SJCRH30 (cell line): ENCODE measurements at places on chromosomes 11 and 22. TPM values are rescaled to one million over a fixed set of nuclear protein-coding genes. Genes with fewer than 3 reads are reported as not detected.

GRCh38 chr11:42545954-42546353 is 765.8 kb upstream of the API5 start:
- DNase-seq = no peak

DNA sequence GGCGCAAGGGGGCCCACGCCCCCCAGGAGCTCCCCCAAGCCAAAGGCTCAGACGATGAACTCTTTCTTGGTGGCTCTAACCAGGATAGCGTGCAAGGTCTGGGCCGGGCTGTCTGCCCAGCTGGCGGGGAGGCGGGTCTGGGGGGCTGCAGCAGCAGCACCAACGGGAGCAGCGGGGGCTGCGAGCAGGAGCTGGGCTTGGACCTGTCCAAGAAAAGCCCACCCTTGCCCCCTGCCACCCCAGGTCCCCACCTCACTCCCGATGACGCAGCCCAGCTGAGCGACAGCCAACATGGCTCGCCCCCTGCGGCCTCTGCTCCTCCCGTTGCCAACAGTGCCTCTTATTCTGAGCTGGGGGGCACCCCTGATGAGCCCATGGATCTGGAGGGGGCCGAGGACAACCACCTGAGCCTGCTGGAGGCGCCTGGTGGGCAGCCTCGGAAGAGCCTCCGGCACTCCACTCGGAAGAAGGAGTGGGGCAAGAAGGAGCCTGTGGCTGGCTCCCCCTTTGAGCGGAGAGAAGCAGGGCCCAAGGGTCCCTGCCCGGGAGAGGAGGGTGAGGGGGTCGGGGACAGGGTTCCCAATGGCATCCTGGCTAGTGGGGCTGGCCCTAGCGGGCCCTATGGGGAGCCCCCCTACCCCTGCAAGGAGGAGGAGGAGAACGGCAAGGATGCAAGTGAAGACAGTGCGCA is 21.6 kb upstream of the TMEM191C start:
- no peak for DNase-seq

DNA sequence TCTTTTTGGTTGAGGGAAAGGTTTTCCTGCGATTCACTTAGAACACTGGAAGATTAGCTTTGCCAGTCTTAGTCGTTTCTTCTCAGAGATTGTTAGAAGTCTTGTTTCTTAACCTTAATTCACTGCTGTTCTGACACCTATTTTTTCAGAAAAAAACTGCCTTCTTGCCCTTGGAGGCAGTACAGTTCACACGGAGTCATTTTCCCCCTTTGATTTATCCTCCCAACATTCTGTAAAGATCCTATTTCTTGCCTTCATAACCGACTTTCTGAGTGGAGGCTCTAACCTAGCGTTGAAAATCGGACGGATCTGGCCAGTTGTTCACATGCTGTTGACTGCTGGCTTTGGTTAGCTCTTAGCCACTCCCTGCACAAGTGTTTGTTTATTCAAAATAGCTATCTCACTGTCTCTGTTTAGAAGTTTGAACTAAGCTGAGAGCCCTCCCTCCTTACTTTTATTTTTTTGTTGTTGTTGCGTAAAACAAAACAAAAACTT is 737 bp downstream of the BCL2L13 start:
- peak; percentile 86 for DNase-seq

GRCh38 chr11:69654001-69654659 is 13.2 kb downstream of the CCND1 start:
- DNase-seq = no peak

Gene IGLL1
- 0.36 TPM in 1 of 2 replicates, not detected in the other for total RNA-seq

GRCh38 chr11:64522843-64523380 is 68.1 kb upstream of the SLC22A12 start:
- no peak for DNase-seq

Gene MS4A12
- total RNA-seq = not detected in 2 replicates

- no peak for DNase-seq
Observed at GRCh38 chr11:119047205-119047604, 9.8 kb downstream of the HYOU1 start.

GRCh38 chr22:43743929-43744643 is 68.0 kb downstream of the EFCAB6 start:
- no peak for DNase-seq
